ENCODE measurements at places on chromosomes 5 and 9.

GRCh38 chr9:133771486-133772482 lies 33.6 kb upstream of the SARDH start:
- no peak for DNase-seq

GRCh38 chr9:16386007-16386826 lies 484.3 kb downstream of the BNC2 start:
- DNase-seq = no peak

DNA sequence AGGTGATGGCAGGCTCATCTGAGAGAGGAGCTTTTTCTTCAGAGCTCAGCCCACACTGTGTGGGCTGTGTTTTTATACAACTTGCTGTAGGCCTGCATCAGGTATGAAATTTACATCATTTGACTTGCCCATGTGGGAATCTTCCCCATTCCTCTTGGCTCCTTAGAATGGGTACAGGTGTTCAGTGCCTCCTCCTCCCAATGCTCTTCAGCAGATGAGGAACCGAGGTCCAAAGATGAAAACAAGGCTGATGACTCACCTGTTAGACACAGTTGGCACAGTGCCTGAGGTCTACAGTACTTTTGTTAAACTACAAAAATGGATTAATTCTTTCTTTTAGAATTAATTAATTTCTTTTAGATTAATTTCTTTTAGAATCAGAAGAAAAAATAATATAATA lies 20.8 kb downstream of the PAPPA start:
- DNase-seq = no peak

DNA sequence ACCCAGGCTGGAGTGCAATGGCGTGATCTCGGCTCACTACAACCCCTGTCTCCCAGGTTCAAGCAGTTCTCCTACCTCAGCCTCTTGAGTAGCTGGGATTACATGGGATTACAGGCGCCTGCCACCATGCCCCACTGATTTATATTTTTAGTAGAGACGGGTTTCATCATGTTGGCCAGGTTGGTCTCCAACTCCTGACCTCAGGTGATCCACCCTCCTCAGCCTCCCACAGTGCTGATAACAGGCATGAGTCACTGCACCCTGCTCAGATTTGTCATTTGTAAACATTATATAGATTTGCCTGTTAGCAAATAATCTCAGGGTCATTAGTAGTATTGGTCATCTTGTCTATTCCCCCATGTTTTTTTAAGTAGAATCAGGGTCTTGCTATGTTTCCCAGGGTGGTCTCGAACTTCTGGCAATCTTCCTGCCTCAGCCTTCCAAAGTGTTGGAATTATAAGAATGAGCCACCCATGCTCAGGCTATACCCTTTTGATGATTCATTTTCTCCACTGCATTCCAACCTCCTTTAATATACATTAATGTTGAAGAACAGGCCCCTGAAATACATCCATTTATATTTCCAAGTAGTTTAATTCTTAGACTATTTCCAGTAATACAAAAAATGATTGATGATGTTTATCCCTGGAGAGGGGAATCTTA lies 17.3 kb downstream of the CENPH start:
- DNase-seq = no peak

DNA sequence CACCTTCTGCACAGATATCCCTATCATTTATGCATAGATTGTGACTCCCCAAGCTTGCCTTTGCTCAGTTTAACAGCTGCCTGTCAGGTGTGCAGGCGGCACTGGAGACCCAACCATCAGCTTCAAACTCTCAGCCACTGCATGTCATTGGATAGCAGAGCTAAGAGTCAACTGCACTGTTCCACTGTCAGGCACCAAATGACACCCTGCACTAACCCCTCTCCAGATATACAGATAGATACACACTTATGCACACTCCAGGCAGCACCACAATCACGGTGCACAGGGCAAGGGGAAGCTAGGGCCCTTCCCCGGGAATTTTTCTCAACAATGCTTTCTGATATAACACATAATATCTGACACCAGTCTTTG lies 142.3 kb downstream of the BNC2 start:
- no peak for DNase-seq

DNA sequence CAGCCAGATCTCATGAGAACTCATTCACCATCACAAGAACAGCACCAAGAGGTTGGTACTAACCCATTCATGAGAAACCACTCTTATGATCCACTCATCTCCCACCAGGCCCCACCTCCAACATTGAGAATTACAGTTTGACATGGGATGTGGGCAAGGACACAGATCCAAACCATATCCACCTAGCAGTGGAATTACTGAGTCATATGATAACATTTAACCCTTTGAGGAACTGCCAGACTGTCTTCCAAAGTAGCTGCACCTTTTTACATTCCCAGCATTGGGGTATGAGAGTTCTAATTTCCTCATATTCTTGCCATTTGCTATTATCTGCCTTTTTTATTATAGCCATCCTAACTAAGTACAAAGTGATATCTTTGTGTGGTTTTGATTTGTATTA lies 51.9 kb downstream of the CTNNA1 start:
- DNase-seq = no peak

- DNase-seq = no peak
These were observed 22.9 kb upstream of the ACTBL2 start for GRCh38 chr5:57505272-57506200.

- DNase-seq = no peak
These were observed 639 bp downstream of the PCDH1 start for GRCh38 chr5:141877356-141878185.

DNA sequence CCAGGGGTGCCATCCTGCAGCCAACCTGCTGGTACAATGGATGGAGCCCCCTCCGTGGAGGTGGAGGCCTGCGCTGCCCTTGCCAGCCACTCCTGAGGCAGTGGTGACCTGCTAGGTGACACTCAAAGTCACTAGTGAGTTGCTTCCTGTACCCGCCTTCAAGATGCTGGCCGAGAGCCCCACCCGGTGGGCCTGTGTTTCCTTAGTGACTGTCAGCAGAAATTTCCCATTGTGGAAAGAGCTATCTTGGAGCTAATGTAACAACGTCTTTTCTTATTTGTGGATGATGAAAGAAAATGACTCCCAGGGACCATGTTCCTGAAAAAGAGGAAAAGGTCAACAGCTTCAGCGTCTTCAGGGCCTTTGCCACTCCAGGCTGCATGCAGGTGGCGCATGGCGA lies 117.0 kb upstream of the BOD1 start:
- no peak for DNase-seq

- DNase-seq = no peak
These were observed 422.7 kb upstream of the GRAMD2B start for GRCh38 chr5:126000507-126000906.

DNA sequence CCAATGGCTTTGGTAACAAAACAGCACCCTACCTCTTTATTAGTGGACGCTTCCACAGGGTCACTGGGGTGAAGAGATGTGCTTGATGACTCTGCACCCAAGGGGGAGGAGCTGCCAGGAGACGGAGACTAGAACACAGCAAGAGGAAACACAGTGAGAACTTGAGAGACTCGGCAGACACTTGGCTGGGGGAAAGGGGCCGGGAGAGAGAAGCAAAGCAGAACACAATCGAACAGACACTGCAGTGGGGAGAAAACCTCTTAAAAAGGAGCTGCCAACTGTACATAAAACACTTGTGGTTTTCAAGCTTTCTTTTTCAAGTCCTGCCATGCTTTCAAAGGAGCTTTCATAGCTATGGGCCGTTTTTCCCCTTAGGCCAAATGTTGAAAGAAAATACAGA lies 151.0 kb downstream of the ENTREP1 start:
- DNase-seq = no peak

DNA sequence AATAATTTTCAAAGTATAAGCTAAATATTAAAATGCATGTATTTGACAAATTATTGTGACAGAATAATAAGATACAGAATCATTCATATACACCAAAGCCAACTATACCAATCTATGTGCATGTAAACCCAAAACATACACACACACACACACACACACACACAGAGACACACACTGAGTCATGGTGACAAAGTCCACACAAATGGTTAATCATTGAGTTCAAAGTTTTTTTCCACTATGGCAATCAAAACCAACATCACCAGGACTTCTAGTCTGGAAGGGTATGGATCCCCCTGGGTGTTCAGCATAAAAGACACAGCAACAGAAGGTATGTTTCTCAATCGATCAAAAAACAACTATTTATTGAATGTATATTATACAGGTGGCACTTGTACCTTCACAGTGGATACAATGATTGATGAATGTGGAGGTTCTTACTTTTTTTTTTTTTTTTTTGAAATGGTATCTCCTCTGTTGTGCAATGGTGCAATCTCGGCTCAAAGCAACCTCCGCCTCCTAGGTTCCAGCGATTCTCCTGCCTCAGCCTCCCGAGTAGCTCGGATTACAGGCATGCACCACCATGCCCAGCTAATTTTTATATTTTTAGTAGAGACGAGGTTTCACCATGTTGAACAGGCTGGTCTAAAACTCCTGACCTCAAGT lies 137.0 kb downstream of the PDE4D start:
- DNase-seq = no peak

DNA sequence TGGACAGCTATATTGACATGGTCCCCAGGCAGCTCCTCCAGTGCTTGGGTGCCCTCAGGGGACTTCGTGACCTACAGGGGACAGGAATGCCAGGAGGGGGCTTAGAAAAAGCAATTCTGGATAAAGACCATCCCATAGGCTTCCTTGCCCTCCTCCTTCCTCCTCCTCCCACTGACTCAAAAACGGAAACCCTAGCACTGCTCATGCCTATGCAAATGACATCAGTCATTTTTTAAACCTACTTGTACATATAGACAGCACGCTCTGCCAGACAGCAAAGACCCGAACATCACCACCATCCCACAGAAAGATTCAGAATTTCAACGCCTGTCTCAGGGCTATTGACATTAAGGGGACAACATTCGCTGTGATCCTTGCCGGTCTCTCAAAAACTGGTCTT lies 11.0 kb downstream of the IGFBPL1 start:
- DNase-seq = no peak

DNA sequence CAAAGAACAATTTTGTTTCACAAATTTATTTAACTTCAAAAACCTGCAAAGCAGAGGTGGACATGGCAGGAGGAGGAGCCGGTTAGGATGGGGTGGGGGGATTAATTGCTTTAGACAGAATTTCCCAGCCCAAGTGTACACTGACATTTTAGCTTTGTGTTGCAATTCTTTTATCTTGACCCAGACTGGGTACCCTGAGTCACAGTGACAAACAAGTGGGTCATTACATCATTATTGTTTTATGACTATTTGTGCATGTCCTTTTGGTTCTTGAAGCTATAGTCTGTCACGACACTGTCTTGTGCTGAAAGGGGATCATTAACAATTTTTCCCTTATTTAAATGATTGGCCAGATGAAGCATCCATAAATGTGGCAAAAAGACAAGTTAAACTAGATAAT lies 84.5 kb upstream of the VCAN start:
- no peak for DNase-seq

- DNase-seq = no peak
These were observed 102.0 kb downstream of the DMRTA1 start for GRCh38 chr9:22548625-22549024.

GRCh38 chr9:37550781-37551180 lies 25.4 kb downstream of the FBXO10 start:
- no peak for DNase-seq

DNA sequence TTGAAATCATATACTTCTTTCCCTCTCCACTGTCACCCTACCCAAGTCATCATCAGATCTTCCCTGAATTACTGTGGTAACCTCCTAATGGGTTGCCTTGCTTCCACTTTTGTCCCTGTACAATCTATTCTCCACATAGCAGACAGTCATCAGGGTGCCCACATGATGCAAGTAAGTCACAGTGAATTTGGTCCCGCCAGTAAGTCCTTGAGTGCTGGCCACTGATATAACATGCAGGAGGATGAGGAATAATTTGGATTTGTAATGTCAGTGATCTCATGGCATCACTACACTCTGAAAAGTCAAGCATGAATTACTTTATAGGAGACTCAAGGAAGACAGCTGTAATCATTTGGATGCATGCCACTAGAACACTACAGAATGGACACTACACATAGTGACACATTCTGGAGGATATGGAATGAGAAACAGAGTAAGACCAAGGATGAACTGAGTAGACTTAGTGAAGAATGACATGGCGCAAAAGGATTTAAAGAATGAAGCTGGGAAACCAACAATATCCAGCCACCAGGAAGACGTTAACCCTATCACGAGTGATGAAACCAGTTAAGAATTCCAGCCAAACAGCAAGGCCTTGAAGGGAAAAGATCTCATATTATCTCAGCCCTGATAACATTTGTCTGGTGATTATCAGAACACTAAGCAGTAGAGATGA lies 28.6 kb downstream of the MARCHF3 start:
- peak; percentile 40 for DNase-seq

GRCh38 chr9:111943746-111944145 lies 47.1 kb downstream of the UGCG start:
- DNase-seq = no peak

- peak; percentile 24 for DNase-seq
These were observed 180.8 kb downstream of the RASEF start for GRCh38 chr9:82882138-82882537.

- DNase-seq = no peak
These were observed 43.7 kb upstream of the ELOVL7 start for GRCh38 chr5:60887746-60888145.

GRCh38 chr9:133874060-133874657 lies 118.0 kb downstream of the VAV2 start:
- DNase-seq = peak; percentile 97

- peak; percentile 13 for DNase-seq
These were observed 159.5 kb upstream of the CDH10 start for GRCh38 chr5:24804221-24804681.

DNA sequence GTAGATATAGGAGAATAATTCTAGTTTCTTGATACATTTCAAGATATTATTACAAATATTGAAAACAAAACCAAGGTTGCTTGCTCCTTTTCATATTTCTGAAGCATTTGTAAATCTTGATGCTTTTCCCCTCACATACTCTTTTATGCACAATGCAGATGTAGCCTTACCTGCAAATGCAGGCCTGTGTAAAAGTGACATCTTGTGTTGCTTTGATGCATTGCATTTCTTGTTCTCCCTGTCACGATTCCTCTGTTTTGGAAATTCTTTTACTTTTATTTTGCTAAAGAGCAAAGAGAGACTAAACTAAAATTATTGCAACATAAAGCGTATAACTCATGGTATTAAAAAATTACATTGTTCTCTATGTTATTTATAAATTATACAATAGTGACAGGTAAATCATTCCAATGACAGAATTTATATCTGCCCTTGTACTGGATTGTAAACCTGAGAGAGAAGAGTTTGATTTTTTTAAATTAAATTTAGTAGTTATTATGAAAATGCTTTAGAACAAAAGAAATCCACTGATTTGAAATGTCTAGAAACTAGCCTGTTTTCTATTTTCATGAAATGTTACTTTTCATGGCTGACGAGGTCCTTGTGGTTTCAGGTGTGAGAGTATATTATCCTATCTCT lies 970.0 kb downstream of the MAT2B start:
- DNase-seq = no peak

DNA sequence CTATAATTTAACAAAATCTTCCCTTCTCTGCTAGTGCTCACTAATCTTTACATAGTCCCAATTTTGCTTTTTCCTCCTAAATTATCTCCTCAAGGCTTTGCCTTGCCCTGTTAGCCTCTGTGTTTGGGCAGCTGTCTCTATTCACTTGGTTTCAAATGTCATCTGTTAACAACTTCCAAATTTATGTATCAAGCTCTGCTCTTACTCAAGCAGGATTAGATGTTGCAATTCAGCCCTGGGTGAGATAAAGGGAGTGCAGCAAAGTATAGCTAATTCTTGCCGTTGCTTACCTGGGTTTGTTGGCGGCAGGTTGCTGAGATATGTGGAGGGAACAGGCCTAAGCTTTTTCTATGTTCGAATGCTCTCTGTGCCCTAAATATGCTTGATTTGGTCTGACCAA lies 483.8 kb downstream of the DMAC1 start:
- DNase-seq = no peak

- DNase-seq = no peak
These were observed 136.4 kb upstream of the TAS2R1 start for GRCh38 chr5:9766581-9766980.

All from H54 (cell line).